ENCODE measurements at places on chromosomes 16 and 17.

GRCh38 chr17:50440172-50440837 lies 14.3 kb downstream of the ACSF2 start:
- peak; percentile 36 for DNase-seq

GRCh38 chr17:50027172-50027880 lies 28.6 kb upstream of the ITGA3 start:
- DNase-seq: no peak

DNA sequence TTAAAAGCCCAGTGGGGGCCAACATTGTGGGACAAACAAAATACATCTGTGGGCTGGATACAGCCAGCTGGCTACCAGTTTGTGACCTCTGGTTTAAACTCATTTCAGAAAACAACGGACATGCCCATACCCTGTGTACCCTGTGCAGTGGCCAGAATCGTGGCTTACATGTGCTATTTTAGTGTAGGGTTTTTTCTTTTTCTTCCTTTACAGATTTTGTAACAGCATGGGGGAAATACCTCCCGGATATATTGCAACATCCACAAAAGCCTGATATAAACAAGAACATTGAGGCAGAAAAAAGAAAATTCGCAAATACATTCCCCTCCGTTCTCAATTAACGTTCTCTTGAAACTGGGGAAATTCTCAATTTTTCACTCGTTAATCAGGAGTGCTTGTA lies 7.3 kb downstream of the HS3ST4 start:
- DNase-seq: no peak

GRCh38 chr17:75352079-75352569 lies 53.4 kb downstream of the GRB2 start:
- no peak for DNase-seq

DNA sequence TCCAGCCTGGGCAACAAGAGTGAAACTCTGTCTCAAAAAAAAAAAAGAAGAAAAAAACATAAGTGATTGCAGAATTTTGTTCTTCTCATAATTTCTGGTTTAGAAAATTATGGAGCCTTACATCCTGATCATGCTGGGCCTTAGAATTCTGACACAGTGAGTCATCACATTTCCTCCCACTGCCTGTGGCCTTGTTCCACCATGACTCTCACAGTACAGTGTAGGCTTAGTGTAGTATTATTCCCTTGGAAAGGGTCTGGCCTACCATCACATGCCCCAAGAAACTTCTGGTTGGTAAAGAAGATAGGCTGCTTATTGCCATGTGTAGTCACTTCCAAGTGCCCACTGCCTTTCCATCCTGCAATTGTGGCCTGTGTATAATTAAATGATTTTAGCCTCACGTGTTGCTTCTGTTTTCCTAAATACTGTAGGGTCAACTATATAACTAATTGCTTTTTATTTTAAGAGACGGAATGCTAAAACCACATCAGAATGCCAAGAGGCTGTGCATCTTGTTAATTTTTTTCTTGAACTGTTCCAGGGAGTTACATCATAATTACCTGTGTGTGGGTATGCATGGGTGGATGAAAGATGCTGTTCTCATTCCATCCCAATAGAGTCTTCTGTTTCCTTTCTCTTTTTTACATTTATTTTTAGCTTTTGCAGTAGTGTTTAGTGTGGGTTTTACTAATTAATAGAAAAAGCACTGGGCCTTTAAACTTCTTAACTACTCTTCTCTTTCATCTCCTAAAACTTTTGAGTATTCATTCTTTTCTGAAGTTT lies 25.9 kb downstream of the OGFOD1 start:
- no peak for DNase-seq

DNA sequence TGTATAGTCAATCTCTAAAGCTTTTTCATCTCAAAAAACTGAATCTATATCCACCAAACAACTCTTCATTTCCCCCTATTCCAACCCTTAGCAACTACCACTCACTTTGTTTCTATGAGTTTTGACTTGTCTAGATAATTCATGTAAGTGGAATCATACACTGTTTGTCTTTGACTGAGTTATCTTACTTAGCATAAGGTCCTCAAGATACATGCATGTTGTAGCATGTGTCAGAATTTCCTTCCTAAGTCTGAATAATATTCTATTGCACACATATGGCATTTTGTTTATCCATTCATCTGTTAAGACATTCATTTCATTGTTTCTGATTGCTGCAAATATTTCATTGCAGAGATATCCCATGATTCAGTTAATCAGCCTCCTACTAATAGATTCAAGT lies 72.2 kb downstream of the SSH2 start:
- no peak for DNase-seq

- DNase-seq: no peak
Measured at GRCh38 chr16:57878586-57878985, 76.3 kb upstream of the KIFC3 start.

GRCh38 chr16:3388325-3388724 lies 12.5 kb downstream of the ZSCAN32 start:
- no peak for DNase-seq

DNA sequence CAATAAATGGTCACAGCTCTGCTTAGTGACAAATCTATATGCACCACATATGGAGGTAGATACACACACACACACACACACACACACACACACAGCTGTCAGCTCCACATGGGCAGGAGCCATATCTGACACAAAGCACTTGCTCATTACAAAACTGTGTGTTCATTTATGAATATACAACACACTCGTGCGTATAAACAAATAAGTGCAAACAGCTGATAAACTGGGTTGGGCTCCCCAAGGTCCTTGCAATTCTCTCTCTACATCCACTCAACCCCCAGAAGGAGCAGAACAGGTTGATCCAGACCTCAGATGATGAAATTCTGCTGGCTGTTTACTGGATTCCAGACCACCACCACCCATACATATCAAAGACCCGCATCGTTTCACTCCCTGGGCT lies 140.7 kb downstream of the XYLT1 start:
- no peak for DNase-seq

- no peak for DNase-seq
Measured at GRCh38 chr16:23505671-23506605, 4.4 kb downstream of the GGA2 start.

GRCh38 chr17:37373530-37374159 lies 2.1 kb upstream of the C17orf78 start:
- DNase-seq: peak; percentile 67

DNA sequence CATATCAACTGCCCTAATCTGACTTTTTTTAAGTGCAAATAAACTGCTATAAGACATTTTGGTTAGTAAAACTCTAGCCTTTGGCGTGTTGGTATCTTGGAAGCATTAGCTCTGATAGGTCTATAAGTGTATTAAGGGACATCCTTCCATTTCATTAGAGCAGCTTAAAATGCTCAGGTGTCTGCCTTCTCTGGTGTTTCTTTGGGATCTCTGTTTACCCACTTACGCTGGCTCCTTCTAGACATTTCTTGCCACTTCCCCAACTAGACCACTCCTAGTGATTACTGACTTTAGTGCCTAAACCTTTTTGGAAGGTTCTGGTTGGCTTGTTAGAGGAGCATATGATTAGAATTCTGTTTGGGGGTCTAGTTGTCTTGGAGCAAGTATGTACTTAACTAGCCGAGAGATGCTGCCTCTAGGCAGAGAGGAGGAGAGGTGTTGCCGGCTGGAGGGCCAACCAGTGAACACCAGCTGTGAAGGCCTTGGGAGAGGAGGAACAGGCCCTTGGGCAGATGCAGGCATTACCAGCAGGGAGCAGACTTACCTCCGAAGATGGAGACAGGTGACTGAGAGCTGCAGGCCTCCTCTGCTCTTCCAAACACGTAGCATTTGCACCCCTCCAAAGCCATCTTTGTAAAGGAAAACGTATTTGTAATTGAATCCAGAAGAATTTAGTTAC lies 15.2 kb upstream of the CLEC18C start:
- DNase-seq: no peak

GRCh38 chr16:50389900-50390299 lies 21.1 kb upstream of the BRD7 start:
- no peak for DNase-seq

DNA sequence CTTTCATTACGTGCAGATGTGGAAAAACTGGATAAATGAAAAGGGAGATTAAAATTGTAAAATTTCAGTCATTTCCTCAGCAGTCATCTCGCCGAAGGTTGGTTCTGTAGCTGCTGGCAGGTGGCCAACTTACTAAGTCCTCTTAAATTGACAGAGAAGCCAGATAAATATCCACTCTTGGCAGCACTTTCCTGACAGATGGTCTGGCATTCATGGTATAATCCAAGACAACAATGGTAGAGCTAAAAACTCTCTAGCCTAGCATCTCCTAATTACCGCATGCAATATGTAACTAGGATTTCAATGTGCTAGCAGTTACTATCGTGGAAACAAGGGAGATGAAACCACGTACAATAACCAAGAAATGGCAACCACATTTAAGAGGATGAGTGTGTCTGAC lies 306.3 kb downstream of the CNTNAP4 start:
- peak; percentile 12 for DNase-seq

DNA sequence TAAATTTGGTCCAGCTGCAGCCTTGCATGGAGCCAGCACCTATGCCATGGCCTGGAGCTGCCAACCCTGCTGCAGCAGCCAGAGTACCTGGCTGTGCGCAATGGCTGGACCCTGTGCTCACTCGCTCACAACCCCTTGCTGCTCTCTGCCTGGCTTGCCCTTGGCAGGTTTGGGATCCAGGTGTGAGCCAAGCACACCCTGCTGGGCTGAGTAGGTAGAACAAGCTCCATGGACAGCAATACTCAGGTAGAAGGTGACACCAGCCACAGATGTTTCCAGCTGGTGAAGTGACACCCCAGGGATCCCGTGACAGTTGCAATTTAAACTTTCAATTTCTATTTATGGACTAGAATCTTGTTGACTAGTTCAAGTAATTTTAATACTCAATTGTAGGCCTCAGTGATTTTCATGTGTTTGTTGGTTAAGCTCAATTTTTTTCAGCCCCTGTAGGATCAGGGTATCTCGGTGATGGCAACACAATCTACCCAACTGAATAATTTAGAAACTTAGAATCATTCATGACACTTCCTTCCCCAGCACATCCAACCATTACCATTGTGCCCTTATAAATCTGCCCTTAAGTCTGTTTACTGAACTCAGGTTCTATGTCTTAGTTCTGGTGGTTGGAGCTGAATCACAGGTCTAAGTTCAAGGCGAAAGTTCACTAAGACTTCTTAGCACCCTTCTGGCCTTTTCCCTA lies 480.0 kb downstream of the PMP22 start:
- DNase-seq: no peak

DNA sequence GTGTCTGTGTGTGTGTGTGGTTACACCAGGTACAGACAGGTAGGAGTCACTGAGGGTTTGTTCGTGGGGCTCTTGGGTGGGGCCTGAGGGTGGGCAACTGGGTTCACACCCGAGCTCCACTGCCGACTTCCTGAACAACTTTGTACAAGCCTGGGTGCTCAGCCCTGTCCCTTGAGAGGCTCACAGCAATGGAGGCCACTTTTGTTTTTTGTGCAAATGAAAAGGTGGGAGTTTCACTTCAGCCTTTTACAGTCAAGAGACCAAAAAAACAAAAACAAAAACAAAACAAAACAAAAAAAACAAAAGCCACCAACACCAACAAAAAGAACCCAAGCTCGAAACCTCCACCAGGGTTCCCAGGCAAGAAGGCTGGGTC lies 2.4 kb downstream of the RHBDF2 start:
- DNase-seq: no peak

- DNase-seq: no peak
Measured at GRCh38 chr16:55678161-55678821, 22.5 kb downstream of the SLC6A2 start.

GRCh38 chr17:35390663-35391062 lies 17.2 kb upstream of the SLFN11 start:
- DNase-seq: no peak

DNA sequence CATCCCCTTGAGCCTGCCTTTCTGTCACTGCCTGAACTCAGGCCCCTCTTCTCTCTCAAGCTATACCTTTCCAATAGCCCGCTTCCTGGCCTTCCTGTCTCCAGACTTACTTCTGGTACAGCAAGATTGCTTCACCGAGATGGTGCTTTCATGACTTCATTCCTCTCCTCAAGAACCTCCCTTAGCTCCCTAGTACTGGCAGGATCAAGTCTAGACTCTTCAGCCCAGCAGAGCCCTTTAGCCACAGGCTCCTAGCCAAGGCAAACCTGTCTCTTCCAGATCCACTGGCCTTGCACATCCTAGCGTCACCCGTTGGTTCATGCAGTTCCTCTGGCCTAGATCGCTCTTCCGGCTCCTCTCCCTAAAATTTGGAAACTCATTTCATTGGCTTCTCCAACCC lies 6.4 kb upstream of the ATP2A3 start:
- DNase-seq: no peak

DNA sequence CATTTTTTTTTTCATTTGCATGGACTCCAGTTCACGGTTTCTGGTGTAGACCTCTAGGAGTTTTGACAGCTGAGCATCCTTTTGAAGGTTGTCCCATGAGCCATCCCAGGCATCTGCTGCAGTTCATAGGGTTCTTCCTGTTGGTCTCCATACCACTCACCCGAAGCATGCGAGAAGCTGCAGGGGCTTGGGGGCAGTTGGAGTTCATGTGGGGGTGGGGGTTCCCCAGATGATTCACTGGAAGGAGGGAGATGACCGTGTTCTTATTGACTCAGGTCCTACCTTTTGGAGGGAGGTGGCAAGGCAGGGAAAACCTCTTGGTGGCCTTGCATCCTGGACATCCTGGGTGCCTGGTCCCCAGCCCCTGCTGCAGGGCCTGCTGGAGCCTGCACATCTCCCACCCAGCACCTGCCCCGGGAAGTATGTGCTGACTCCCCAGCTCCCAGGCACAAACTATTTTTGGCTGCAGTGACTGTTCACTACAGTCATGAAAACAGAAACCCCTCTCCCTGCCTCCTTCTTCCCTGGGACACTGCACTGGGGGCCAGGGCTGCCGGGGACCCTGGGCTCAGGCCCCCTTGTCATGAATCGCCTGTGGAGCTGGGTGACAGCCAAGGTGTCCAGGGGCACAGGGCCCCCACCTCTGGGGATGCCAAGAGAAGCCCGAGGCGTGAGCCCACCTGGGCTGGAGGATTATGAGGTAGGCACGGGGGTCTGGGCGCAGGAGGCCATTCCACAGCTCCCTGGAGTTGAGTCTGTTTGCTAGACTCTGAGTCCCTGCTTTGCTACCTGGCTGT lies 64.9 kb upstream of the LGALS9 start:
- DNase-seq: no peak

DNA sequence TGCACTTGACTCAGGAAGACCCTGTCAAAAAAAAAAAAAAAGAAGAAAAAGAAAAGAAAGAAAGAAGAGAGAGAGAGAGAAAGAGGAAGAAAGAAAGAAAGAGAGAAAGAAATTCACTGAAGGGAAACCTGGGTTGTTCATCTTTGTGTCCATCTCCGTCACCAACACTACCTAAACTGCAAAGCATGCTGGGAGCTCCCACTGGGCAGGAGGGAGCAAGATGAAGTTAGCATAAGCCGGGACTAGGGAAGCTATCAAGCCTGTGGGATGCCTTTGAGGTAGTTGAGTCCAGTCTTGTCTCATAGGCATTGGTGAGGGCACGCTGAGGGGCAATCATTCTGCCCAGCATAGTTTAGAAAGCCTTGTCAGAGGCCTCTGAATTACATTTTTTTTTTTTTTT lies 7.6 kb upstream of the CBFB start:
- DNase-seq: no peak

Data from NCI-H345 (cell line).